GF-D8 (cell line): ENCODE measurements at places on chromosomes 1 and 21.

GRCh38 chr1:8326265-8326664 is 8.4 kb downstream of the SLC45A1 start:
- DNase-seq, result no peak

GRCh38 chr1:93865253-93865652 is 13.8 kb downstream of the DNTTIP2 start:
- no peak for DNase-seq

- DNase-seq, result no peak
Measured at GRCh38 chr1:177229781-177230180, 59.0 kb downstream of the BRINP2 start.

- DNase-seq, result no peak
Measured at GRCh38 chr1:41981796-41982195, 63.1 kb upstream of the HIVEP3 start.

- no peak for DNase-seq
Measured at GRCh38 chr1:24236789-24237371, 49.8 kb upstream of the IFNLR1 start.

- DNase-seq, result peak; percentile 34
Measured at GRCh38 chr1:199778324-199778955, 249.1 kb upstream of the NR5A2 start.

DNA sequence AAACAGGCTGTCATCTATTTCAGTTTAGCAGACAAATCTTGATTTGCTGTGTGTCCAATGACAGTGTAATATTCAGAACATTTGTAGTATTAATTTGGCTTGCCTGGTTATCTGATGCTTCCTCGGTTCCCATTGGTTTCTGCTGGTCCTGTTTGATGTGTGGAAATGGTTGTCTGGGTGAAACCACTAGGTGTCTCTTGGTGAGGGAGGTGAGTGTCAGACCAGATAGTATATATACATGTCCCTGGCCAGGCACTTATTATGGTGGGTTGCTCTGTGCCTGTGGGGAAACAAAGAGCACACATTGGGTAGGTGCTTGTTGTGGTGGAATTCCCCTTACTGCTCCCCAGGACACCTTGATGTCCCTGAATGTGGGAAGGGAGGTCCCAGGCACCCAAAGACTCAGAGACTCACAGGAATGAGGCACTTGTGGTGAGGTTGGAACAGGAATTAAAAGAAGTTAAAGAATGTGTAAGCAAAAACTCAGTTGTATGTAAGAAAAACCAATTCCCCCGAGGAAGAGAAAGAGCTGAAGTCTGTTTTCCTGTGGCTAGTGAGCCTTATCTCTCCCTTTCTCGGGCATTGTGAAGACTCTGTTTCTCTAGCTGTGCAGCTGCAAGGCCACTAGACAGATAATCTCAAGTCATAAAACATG is 1519.1 kb downstream of the BRINP3 start:
- no peak for DNase-seq

DNA sequence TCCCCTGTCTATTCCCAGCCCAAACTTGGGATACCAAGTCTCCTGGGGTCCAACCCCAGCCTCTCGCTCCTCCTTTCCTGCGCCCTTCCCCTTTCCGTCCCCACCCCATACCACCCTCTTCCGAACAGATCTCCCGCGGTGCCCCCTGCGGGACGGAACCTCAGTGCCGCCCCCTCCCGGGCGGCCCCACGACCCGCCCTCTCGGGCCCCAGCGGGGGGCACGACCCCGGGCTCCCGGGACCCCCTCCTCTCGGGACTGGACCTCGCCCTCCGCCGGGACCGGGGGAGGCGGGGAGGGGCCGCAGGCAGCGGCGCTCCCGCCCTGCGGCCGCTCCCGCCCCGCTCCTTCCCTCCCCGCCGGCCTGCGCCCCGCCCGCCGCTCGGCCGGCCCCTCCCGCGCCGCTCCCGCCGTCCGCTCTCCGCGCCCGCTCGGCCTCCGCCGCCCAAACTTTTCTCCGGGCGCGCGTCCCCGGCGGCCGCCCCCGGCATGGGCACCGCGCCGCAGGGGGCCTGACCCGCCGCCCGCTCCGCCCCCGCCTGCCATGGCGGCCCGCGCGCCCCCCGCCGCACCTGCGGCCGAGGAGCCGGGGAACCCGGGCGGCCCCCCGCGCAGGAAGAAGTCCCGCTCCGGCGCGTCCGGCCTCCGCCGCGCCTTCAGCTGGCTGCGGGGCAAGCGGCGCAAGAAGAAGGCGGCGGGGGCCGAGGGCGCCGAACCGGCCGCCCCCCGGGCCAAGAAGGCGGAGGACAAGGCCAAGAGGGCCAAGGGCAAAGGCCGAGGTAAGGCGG is 39.0 kb upstream of the SYNC start:
- no peak for DNase-seq

GRCh38 chr21:17250778-17251241 is 262.0 kb upstream of the CXADR start:
- DNase-seq, result no peak

- DNase-seq, result no peak
Measured at GRCh38 chr1:9510130-9510529, 29.1 kb upstream of the SLC25A33 start.

DNA sequence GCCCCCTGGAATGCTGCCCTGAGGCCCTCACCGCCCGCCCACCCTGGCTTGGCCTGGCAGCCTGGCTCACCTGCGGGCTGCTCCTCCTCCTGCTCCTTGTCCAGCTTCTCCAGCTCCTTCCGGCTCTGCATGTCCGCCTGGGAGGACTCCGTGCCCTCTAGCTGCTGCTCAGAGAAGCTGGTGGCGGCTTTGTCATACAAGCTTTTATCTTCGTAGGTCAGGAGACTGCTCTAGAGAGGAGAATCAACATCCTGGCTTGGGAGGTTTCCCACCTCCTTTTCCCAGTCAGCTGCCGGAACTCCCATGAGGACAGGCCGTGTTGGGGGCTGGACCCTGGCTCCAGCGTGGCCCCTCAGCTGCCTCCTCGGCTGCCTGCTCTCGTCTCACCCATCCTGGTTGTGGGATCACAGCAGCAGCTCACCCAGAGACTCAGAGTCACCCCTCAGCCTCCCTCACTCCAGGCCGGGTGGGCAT is 36.6 kb upstream of the TMEM52 start:
- DNase-seq, result no peak

- DNase-seq, result no peak
Measured at GRCh38 chr1:42037161-42037560, 116.0 kb upstream of the GUCA2B start.

DNA sequence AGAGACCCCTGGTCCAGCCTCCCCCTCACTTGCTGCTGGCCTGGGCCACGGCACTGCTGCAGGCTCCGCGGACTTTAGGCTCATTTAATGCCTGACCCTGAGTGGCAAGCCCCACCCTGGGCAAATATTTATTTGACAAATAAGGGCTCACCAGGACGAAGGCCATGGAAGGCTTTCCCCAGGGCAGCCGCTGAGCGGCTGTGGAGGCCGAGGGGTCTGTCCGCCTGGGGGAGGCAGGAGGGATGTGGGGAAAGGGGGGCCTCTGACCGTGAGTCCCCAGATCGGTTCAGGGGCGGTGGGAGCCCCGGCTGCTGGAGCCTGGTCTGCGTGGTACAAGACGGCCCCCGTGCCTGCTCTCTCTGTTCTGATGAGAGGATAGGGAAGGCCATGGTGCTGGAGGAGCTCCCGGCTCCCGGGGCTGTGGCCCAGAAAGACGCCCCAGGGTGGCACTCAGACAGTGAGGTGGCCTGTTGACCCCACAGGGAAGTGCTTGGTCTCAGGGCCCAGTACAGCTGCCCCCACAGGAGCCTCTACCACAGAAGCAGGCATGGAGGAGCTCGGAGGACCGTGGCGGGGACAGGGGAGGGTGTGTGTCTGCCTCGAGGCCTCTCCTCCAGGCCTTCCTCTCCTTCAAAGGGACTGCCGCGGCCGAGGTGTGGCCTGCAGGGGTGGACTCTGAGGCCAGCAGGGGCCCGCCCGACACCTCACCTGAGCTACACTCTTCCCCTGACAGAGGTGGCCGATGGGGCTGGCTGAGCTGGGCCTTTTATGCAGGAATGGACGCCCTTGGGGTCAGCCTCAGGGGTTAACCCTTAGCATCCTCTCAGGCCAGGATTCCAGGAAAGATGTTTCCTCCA is 9.1 kb upstream of the C1orf159 start:
- no peak for DNase-seq

- DNase-seq, result no peak
Measured at GRCh38 chr1:175070818-175071217, 3.2 kb downstream of the TNN start.

DNA sequence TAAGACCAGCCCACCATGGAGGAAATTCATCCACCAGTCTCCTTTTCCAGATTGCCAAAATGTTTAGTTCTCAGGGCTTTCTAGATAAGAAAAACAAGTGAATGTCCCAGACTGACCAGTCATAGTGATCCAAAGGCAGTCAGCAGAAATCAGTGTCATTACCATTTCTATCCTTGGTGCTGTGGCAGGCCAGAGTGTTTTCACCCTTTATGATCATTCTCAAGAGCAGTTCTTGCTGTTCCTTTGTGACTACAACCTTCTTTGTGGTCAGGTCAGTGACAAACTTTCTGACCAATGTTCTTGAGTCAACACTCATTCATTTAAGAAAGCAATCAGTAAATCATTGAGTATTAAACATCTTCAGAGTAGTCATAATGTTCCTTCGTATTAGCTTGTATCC is 7.3 kb upstream of the DHCR24 start:
- DNase-seq, result no peak

DNA sequence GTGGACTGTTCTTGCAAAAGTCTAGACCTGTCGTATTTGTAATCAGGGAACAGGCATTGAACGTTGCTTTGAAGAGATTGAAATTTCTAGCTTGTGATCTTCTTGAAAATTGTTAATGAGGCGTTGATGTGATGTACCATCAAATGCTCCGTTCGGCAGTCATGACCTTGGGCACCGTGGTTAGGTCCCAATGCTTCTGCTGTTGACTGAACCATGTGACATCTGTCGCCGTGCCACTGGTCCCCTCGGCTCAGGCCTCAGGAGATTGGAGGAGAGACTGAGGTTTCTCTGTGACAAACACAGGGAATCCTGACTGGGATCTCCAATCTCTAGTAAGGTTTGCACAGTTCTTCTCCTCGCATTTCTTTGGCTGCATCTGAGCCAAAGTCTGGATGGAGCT is 18.1 kb upstream of the KCNAB2 start:
- peak; percentile 12 for DNase-seq

DNA sequence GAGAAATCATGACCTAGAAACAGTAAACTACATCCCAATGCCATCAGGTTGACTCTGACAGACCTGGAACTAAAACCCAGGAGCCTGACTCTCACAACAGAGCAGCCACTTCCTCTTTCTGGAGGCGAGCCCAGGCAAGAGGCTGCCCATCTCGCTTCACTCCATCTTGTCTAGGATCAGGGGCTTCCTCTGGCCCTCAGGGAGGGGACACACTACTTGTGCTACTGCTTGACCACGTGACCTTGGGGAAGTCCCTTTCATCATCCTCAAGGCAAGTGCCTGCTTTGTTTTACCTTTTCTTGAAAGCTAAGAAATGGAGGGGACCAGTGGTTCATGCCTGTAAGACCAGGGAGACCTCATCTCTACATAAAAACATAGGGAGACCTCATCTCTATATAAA is 2.6 kb upstream of the TENT5B start:
- DNase-seq, result no peak

DNA sequence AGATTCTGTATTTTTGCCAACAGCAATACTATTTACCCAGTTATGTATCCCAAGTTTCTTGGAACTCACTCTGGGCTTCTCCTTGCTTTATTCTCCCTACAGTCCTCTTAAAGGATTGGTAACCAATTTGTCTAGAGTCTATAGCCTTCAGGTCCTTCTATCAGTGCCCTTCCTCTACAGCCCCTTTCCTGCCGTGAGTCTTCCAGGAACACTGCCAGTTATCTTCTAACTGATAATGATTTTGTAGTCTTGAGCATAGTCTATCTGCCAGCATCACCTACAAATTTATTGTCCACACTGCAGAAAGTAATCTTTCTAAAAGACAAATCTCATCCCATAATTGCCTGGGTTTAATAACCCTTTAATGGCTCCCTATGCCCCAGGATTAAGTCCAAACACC is 8.2 kb downstream of the LRRC8B start:
- no peak for DNase-seq

DNA sequence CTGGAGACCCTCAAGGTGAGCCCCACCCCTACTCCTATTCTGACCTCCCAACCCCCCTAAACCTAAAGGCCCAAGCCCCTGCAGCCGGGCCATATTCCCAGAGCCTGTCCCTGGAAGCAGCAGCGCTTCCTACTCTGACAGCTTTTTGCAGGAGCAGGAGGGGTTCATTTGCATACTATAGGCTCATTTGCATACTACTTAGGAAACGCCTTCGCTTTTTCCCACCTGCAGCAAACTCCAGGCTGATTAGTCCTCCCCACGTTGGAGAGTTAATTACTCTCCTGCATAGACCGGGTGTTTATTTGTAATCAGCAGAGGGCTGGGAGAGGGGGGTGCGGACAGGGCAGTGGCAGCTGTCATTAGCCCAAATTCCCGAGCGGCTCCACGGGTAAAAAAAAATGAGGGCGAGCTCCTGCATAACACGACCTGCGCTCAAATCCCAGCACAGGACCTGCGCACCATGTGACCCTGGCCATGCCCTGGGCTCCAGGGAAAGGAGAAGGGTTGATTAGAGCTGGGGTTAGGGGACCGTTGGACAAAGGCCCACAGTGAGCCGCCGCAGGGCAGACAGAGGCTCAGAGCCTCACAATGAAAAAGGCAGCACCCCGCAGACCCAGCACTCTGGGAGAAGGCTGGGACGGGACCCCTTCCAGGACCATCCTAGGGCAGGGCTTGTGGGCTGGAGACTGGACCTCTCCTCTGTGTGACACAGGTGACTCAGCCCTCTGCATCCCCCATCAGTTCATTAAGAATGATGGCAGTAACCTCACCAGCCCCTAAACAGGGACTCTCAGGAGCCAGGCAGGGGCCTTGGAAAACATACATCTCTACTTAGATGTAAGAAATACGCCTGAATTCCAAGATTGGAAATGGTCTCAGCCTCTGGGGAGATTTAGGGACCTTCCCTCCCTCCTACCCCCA is 9.9 kb upstream of the C1QA start:
- no peak for DNase-seq

DNA sequence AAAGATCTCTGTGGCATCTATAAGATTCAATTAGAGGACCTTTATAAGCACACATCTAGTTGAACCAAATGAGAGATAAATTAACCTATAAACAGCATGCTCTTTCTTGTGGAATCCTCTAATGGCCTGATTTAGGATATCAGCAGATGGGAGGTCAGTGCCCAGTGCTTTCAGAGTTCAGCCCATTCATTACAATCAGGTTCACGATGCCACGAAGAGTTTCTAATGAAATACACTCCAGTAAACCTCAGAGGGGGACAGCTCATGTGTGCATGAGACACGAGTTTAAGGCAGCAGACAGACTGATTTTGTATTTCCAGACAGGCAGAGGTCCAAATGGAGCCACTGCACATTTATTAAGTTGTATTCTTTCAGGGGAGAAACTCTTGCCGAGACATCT is 544.4 kb upstream of the PKN2 start:
- no peak for DNase-seq

- DNase-seq, result no peak
Measured at GRCh38 chr21:43720539-43721166, 1.7 kb downstream of the PDXK start.

- no peak for DNase-seq
Measured at GRCh38 chr1:182599339-182599738, 4.8 kb downstream of the RGS16 start.

- DNase-seq, result no peak
Measured at GRCh38 chr1:82405333-82405732, 604.6 kb downstream of the ADGRL2 start.

GRCh38 chr1:117232531-117232930 is 21.8 kb upstream of the VTCN1 start:
- DNase-seq, result no peak
